NCI-H774 (cell line): ENCODE measurements at places on chromosomes 7 and 10.

GRCh38 chr7:132417103-132417906 is 159.0 kb downstream of the PLXNA4 start:
- DNase-seq = no peak

GRCh38 chr10:88162852-88163251 is 299.4 kb downstream of the PTEN start:
- no peak for DNase-seq

DNA sequence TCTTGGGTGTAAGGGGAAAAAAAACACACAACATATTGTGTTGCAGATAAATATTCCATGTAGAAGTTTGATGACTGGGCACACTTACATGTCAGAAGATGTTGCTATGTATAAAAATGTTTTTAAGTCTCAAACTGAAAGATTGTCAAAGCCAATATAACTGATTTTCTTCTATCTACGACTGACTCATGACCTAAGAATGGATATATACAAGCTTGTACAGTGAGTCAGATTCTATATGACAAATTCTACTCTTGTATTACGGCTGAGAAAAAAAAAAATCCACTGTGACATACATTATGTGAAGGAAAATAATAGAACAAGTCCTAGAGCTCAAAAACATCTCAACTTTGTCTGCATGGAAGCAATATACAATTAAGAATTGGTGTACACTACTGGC is 343.0 kb upstream of the PCDH15 start:
- no peak for DNase-seq

GRCh38 chr10:50614444-50615137 is 9.2 kb downstream of the SGMS1 start:
- DNase-seq = peak; percentile 30

GRCh38 chr7:1538544-1539180 is 8.2 kb downstream of the MAFK start:
- DNase-seq = no peak

GRCh38 chr7:75950111-75950681 is 35.2 kb downstream of the POR start:
- no peak for DNase-seq

- no peak for DNase-seq
Measured at GRCh38 chr10:44557596-44558191, 172.8 kb upstream of the CXCL12 start.

GRCh38 chr10:101938305-101939007 is 94.9 kb upstream of the KCNIP2 start:
- no peak for DNase-seq

GRCh38 chr10:97647556-97647955 is 7.1 kb downstream of the PI4K2A start:
- DNase-seq = no peak

- DNase-seq = no peak
Measured at GRCh38 chr7:24721481-24722001, 35.7 kb downstream of the GSDME start.
